T-helper 17 cell (primary cell): ENCODE measurements at places on chromosomes 11 and 22. TPM values are rescaled to one million over a fixed set of nuclear protein-coding genes. Genes with fewer than 3 reads are reported as not detected.

DNA sequence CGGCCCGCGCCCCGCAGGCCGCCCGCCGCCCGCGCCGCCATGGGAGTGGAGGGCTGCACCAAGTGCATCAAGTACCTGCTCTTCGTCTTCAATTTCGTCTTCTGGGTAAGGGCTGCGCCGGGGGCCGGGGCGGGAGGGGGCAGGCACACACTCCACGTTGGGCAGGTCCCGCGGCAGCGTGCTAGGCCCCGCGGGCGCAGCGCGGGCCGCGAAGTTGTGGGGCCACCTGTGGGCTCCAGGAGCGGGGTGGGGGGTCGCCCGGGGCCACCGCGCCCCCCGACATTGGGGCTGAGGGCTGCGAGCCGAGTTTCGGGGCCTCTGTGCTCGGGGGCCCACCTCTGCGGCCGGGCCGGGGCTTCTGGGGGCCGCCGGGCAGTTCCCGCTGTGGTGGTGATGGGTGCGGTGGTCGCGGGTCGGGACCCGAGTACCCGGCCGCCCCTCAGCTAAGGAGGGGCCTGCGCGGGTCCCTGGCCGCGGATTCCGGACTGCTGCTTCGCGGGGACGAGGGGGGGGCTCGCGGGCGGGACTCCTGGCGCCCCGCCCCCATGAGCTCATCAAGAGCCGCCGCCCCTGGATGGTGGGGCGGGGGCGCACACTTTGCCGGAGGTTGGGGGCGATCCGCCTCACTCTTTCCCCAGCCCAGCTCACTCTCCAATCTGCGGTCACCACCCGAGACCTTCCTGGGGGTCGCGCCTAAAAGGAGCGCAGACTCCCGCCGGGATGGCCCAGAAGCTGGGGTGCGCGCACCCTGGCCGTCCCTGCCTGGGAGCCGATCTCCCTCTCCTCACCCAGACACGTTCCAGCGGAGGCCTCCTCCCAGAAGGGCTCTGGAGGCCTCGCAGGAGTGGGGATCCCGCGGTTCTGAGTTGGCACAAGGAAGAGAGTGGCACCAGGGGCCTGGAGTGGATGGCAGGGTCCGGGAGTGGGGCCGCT, 667 bp downstream of the CD81 start:
- H3K36me3 ChIP-seq = no peaks in the 10 kb centered on the region
- peak overlapping the region; percentile 88 for H3K4me3 ChIP-seq
- peak; percentile 61 for DNase-seq
- peaks cover 14% of the 10 kb centered on the region for H3K4me1 ChIP-seq

- no peak overlapping the region for H3K4me3 ChIP-seq
- H3K27me3 ChIP-seq = no peaks in the 10 kb centered on the region
- no peak for DNase-seq
- H3K4me1 ChIP-seq = peaks cover 40% of the 10 kb centered on the region
- peaks cover 2% of the 10 kb centered on the region for H3K36me3 ChIP-seq
These were observed 83.5 kb upstream of the WNT7B start for GRCh38 chr22:46060292-46061123.

GRCh38 chr22:18013947-18014346, 10.4 kb downstream of the MICAL3 start:
- H3K4me1 ChIP-seq = peaks cover 4% of the 10 kb centered on the region
- no peaks in the 10 kb centered on the region for H3K36me3 ChIP-seq
- no peaks in the 10 kb centered on the region for H3K27me3 ChIP-seq

DNA sequence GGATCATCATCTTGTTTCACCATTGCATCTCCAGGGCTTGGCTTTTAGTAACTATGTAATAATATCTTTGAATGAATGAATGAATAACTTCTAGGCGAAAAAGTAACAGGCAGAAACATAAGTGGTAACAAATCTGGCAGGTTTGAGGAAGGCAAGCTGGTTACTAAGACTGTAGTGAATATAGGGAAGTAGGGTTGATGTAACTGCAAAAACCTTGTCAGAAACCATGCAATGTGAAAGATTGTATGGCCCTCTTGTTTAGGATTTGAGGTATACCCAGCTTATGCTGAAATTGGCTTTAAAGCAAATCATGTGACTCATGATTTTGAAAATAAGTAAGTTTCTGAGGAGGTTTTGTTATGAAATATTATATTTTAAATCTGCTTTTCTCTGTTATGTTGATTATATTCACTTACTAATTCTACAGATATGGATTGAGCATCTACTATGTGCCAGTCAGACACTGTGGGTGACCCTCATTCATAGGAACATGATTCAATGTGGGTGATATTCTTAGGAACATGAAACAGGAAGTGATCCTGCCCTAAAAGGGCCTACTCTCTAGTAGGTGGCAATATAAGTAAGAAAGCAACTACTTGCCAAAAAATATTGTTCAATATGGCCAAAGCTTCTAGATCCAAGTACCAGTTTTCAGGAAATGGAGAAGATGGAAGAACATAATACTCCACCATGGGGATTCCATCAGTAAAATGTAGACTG, 115.5 kb upstream of the CCDC90B start:
- H3K4me1 ChIP-seq = no peaks in the 10 kb centered on the region
- no peak overlapping the region for H3K4me3 ChIP-seq
- DNase-seq = no peak
- no peaks in the 10 kb centered on the region for H3K36me3 ChIP-seq

DNA sequence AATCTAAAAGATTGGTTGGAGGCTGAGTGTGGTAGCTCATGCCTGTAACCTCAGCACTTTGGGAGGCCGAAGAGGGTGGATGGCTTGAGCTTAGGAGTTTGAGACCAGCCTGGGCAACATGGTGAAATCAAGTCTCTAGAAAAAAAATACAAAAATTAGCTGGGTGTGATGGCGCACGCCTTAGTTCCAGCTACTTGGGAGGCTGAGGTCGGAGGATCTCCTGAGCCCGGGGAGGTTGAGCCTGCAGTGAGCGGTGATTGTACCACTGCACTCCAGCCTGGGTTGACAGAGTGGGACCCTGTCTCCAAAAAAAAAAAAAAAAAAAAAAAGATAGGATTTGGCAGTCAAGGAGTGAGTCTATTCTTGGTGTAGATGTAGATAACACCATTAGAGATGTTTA, 10.6 kb downstream of the FOLR1 start:
- H3K27me3 ChIP-seq = no peaks in the 10 kb centered on the region
- DNase-seq = no peak
- H3K27ac ChIP-seq = no peak overlapping the region
- no peak overlapping the region for H3K4me3 ChIP-seq

GRCh38 chr11:115178705-115179104, 325.5 kb downstream of the CADM1 start:
- no peak for DNase-seq
- H3K27ac ChIP-seq = no peak overlapping the region
- H3K4me1 ChIP-seq = no peaks in the 10 kb centered on the region
- H3K27me3 ChIP-seq = peaks cover 13% of the 10 kb centered on the region
- H3K4me3 ChIP-seq = no peak overlapping the region
- no peaks in the 10 kb centered on the region for H3K36me3 ChIP-seq

DNA sequence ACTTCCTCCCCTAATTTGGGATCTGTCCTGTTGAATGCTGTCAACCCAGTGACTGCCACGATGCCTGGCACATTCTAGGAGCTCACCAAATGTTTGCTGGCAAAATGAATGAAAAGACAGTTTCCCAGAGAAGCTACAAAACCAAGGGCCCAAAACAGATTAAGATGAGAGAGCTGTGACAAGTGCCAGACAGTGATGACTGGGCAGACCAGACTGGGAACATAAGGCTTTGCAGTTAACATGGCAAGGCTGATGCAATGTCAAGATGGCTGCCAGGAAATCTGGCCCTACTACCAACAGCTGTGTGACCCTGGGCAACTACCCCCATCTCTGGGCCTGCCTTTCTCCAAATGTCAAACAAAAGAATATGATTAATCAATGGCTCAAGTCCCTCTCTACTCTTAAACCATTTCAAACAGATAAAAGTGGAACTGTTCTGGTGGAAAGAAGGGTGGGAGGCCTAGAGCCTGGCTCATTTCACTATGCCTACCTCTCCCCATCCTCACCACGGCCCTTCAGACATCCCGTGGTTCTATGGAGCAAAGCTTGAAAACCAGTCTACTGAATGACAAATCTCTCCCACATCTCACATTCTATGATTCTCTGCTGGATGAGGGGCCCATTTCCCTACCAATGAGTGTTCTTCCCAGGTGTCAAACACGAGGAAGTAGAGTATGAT, 12.8 kb downstream of the AP1B1 start:
- no peak overlapping the region for H3K4me3 ChIP-seq
- no peak for DNase-seq
- H3K27me3 ChIP-seq = no peaks in the 10 kb centered on the region
- H3K4me1 ChIP-seq = peaks cover 31% of the 10 kb centered on the region
- H3K36me3 ChIP-seq = peaks cover 5% of the 10 kb centered on the region

- H3K4me3 ChIP-seq = no peak overlapping the region
- peaks cover 2% of the 10 kb centered on the region for H3K36me3 ChIP-seq
- peak; percentile 34 for DNase-seq
- no peaks in the 10 kb centered on the region for H3K4me1 ChIP-seq
These were observed 77.9 kb upstream of the TOP3B start for GRCh38 chr22:22060200-22061084.

DNA sequence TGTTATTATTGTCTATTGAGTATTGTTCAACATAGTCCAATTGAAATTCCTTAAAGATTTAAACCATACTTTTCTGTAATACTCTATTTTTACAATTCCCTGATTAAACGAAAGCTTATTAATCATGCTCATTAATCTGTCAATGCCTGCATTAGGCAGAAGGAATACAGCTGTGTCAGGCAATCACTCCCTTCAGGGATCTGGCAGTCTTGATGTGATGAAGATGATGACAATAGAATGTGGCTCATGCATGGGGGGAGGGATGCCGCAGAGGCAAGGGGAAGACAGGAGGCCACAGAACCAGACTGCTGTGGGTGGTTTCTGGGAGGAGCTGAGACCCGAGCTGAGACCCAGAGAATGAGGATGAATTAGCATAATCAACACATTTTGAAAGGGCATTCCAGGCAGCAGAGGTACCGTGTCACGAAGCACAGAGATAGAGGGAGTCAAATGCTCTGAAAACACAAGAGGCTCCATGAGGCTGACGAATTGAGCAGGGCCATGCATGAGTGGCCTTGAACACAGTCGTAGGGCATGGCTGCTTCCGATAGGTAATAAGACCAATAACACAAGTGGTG, 1075.5 kb downstream of the OPCML start:
- no peak for DNase-seq
- no peak overlapping the region for H3K4me3 ChIP-seq
- no peak overlapping the region for H3K27ac ChIP-seq
- H3K36me3 ChIP-seq = no peaks in the 10 kb centered on the region
- no peaks in the 10 kb centered on the region for H3K4me1 ChIP-seq
- peaks cover 14% of the 10 kb centered on the region for H3K27me3 ChIP-seq

DNA sequence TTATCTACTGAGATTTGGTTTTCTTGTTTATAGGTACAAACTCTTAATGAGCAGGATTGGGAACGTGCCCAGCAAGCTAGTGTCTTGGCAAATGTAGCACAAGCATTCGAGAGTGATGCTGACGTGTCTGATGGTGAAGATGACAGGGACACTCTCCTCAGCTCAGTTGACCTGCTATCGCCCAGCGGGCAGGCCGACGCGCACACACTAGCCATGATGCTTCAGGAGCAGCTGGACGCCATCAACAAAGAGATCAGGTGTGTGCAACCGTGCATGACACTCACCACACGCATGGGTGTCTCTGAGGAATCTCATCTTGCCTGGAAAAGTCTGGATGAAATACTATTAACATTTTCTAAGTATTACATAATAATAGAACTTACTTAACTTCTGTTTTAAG, 54.7 kb upstream of the CTTN start:
- peaks cover 22% of the 10 kb centered on the region for H3K36me3 ChIP-seq
- H3K4me1 ChIP-seq = no peaks in the 10 kb centered on the region
- H3K27ac ChIP-seq = no peak overlapping the region
- no peak overlapping the region for H3K4me3 ChIP-seq

DNA sequence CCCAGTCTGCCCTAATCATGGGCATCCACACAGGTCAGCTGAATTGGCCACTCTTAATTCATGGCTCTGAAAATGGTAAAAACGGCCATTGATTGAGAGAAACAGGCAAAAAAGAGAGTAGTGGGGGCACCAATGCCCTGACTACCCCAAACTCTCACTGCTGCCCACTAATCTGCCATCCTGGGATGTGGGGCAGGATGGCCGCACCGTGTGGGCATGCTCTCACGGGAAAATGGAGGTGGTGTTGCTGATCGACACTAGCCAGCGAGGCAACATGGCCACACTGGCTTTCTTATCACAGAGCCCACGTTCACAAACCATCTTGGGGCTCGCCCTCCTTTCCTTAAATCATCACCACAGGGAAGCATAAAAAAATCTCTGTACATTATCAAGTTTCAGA, 11.2 kb upstream of the TUB start:
- no peak overlapping the region for H3K4me3 ChIP-seq
- DNase-seq = no peak
- no peak overlapping the region for H3K27ac ChIP-seq
- peaks cover 55% of the 10 kb centered on the region for H3K27me3 ChIP-seq

- H3K27me3 ChIP-seq = peaks cover 35% of the 10 kb centered on the region
- DNase-seq = no peak
- H3K4me1 ChIP-seq = no peaks in the 10 kb centered on the region
- peaks cover 3% of the 10 kb centered on the region for H3K36me3 ChIP-seq
These were observed 13.8 kb upstream of the OR51M1 start for GRCh38 chr11:5369789-5370188.

PDE2A gene
- 2.7 TPM for total RNA-seq

MUC5B gene
- not detected for total RNA-seq

BEST1 gene
- 0.26 TPM for total RNA-seq

P2RY2 gene
- 0.55 TPM for total RNA-seq

DEFB131B gene
- total RNA-seq = not detected

ASRGL1 gene
- 0.89 TPM for total RNA-seq

C11orf91 gene
- total RNA-seq = not detected

MCAT gene
- 19.2 TPM for total RNA-seq
